ENCODE measurements at places on chromosomes 7 and 10. TPM values are rescaled to one million over a fixed set of nuclear protein-coding genes. Genes with fewer than 3 reads are reported as not detected.

- H3K36me3 ChIP-seq = no peaks in the 10 kb centered on the region
- H3K4me1 ChIP-seq = peaks cover 19% of the 10 kb centered on the region
- no peak overlapping the region for H3K27ac ChIP-seq
- DNase-seq = no peak
- no peak overlapping the region for H3K4me3 ChIP-seq
These were observed 8.0 kb downstream of the AASS start for GRCh38 chr7:122136078-122136477.

GRCh38 chr7:46881507-46882127, 700.3 kb downstream of the TNS3 start:
- peaks cover 3% of the 10 kb centered on the region for H3K4me1 ChIP-seq
- H3K27me3 ChIP-seq = no peaks in the 10 kb centered on the region
- no peak for DNase-seq

- peaks cover 30% of the 10 kb centered on the region for H3K4me1 ChIP-seq
- peak; percentile 20 for DNase-seq
- no peak overlapping the region for H3K4me3 ChIP-seq
- no peak overlapping the region for H3K27ac ChIP-seq
These were observed 34.9 kb downstream of the SRPK2 start for GRCh38 chr7:105353752-105354328.

- no peaks in the 10 kb centered on the region for H3K27me3 ChIP-seq
- peak overlapping the region; percentile 47 for H3K27ac ChIP-seq
- H3K4me1 ChIP-seq = peaks cover 15% of the 10 kb centered on the region
- no peaks in the 10 kb centered on the region for H3K36me3 ChIP-seq
- DNase-seq = peak; percentile 95
These were observed 770.4 kb downstream of the TNS3 start for GRCh38 chr7:46811529-46811928.

DNA sequence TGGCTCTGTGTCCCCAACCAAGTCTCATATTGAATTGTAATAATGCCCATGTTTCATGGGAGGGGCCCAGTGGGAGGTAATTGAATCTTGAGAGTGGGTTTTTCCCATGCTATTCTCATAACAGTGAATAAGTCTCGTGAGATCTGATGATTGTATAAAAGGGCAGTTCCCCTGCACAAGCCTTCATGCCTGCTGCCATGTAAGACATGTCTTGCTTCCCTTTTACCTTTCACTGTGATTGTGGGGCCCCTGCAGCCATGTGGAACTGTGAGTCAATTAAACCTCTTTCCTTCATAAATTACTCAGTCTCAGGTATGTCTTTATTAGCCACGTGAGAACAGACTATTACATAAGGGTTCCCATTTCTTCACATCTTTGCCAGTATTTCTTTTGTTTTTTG, 97.1 kb upstream of the CPXM2 start:
- no peak overlapping the region for H3K27ac ChIP-seq
- H3K4me1 ChIP-seq = no peaks in the 10 kb centered on the region
- H3K36me3 ChIP-seq = no peaks in the 10 kb centered on the region
- H3K27me3 ChIP-seq = peaks cover 21% of the 10 kb centered on the region
- no peak for DNase-seq
- H3K4me3 ChIP-seq = no peak overlapping the region

The NEUROD6 gene
- total RNA-seq = not detected

The OR2A12 gene
- not detected for total RNA-seq

All from astrocyte (in vitro differentiated cells and primary cell).